M059J (cell line): ENCODE measurements at places on chromosomes 13 and 19.

- DNase-seq = peak; percentile 7
These were observed 329.9 kb downstream of the FOXO1 start for GRCh38 chr13:40336228-40337221.

- no peak for DNase-seq
These were observed 6.7 kb downstream of the MLLT1 start for GRCh38 chr19:6272913-6273600.

GRCh38 chr19:51295382-51296126 is 15.9 kb upstream of the IGLON5 start:
- no peak for DNase-seq

- DNase-seq = no peak
These were observed 25.4 kb downstream of the ZNF90 start for GRCh38 chr19:20103091-20103740.

- DNase-seq = peak; percentile 37
These were observed 99.7 kb upstream of the RXFP2 start for GRCh38 chr13:31639443-31640163.
